IPS DF 6.9 (cell line): ENCODE measurements at places on chromosomes 1 and 21.

- H3K4me1 ChIP-seq = no peaks in the 10 kb centered on the region; the same call in 1 of the 2 replicates
- no peaks in the 10 kb centered on the region for H3K27me3 ChIP-seq
- no peak for DNase-seq
- H3K27ac ChIP-seq = no peak overlapping the region
- H3K4me3 ChIP-seq = no peak overlapping the region
- no peaks in the 10 kb centered on the region for H3K36me3 ChIP-seq
These were observed 53.5 kb upstream of the PRDM2 start for GRCh38 chr1:13646521-13646920.

- H3K36me3 ChIP-seq = no peaks in the 10 kb centered on the region
- no peak overlapping the region for H3K4me3 ChIP-seq
- DNase-seq = no peak
- H3K27me3 ChIP-seq = no peaks in the 10 kb centered on the region
- no peaks in the 10 kb centered on the region for H3K4me1 ChIP-seq
These were observed 462.3 kb downstream of the PTPRC start for GRCh38 chr1:199101139-199101538.

DNA sequence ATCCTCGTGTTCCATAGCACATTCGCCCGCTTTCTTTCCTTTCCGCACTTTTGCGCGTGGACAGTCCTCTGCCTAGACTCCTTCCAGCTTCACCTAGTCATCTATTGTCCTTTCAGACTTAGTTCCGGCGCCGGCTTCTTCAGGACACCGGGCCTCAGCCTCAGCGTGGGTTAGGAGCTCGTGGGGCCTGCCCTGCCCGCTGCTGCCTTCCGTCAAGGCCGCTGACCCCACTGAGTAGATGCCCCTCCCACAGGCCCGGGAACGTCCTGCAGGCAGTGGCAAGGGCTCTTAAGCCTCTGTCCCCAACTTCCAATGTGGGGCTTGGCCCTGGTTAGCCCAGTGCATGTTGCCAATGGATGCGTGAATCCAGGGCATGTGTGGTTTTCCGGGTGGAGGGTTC is 11.4 kb downstream of the DMRTB1 start:
- H3K27ac ChIP-seq = no peak overlapping the region
- no peak overlapping the region for H3K4me3 ChIP-seq
- H3K27me3 ChIP-seq = no peaks in the 10 kb centered on the region
- H3K36me3 ChIP-seq = no peaks in the 10 kb centered on the region

- DNase-seq = no peak
- peaks cover 5% of the 10 kb centered on the region; the same call in 1 of the 2 replicates for H3K4me1 ChIP-seq
- no peaks in the 10 kb centered on the region for H3K27me3 ChIP-seq
- H3K27ac ChIP-seq = no peak overlapping the region
- no peaks in the 10 kb centered on the region for H3K36me3 ChIP-seq
- H3K4me3 ChIP-seq = no peak overlapping the region
These were observed 420.3 kb upstream of the ADGRL2 start for GRCh38 chr1:81380436-81380835.

DNA sequence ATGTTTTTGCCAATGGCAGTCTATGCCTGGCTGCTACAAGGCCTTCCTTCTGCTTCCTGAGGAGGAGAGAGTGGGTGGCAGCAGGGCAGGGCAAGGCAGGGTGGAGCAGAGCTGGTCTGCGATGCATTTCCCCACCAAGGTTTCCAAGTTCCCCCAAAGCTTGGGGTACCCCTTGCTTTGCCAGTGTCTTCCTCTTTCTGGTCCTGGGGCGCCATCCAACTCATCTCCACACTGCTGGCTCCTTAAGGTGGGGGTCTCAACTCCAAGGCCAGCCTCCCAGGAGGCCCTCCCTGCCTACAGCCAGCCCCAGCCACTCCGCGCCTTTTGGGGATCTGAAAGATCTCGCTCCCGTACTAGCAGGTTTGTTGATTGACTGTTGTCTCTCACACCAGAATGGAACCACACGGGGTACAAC is 3.9 kb upstream of the SKI start:
- H3K27ac ChIP-seq = no peak overlapping the region
- no peaks in the 10 kb centered on the region for H3K36me3 ChIP-seq
- DNase-seq = no peak
- no peaks in the 10 kb centered on the region for H3K27me3 ChIP-seq

- no peaks in the 10 kb centered on the region for H3K4me1 ChIP-seq
- H3K27ac ChIP-seq = no peak overlapping the region
- H3K36me3 ChIP-seq = no peaks in the 10 kb centered on the region
These were observed 510.5 kb downstream of the PLPP3 start for GRCh38 chr1:56068908-56069307.

DNA sequence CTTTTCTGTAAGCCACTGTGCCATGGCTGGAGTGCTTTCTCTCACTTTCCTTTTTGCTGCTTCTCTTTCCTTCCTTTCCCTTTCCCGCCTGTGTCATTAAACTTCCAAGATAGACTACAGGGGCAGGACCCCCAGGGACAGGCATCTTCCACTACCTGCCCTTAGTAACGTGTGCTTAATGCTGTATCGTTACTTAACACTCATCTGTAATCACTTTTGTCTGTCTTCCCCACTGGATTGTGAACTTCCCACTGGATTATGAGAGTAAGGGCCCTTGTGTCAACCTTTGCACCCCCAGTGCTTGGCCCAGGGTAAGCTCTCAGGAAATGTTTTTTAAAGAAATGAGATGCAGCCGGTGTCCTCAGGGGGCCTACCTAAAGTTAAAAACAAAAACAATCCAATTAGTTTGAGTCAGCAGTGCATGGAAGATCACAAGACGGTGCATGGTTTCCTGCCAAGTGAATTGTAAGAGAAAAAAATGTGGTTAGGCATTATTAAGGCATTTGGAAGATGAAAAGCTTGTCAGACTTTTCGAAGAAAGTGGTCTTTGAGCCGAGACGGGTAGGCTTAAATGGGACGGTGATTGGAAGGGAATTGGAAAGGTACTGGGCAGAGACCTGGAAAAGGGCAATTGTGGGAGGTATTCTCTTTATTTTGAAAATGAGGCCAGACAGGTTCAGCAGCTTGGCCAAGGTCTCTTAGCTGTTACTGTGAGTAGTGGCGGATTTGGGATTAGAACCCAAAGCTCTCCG is 958 bp downstream of the LYPLAL1 start:
- H3K36me3 ChIP-seq = no peaks in the 10 kb centered on the region
- DNase-seq = no peak
- H3K4me3 ChIP-seq = peak overlapping the region; percentile 68; the same call in 1 of the 2 replicates
- H3K27ac ChIP-seq = no peak overlapping the region

DNA sequence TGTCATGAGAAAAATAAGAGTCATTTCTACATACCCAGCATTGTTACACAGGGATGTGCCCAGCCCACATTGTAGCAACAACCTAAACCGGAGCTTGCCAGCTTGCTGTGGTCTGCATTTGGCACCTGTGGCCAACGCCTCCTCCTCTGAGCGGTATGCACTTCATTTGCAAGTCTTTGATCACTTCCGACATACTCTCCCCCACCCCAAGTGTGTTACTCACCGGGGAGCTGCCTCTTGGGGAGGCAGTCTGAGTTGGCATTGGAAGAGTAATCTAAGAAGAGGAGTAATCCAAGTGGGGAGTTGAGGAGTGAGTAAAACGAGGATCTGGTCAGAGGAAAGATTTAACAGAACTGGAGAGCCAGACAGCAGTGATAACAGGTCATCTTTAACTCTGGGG is 3.8 kb downstream of the BCL9 start:
- H3K27ac ChIP-seq = no peak overlapping the region
- peaks cover 3% of the 10 kb centered on the region; the same call in 1 of the 2 replicates for H3K4me1 ChIP-seq
- H3K4me3 ChIP-seq = no peak overlapping the region
- H3K36me3 ChIP-seq = no peaks in the 10 kb centered on the region
- no peak for DNase-seq

GRCh38 chr1:42753070-42753469 is 13.0 kb upstream of the CLDN19 start:
- no peaks in the 10 kb centered on the region for H3K4me1 ChIP-seq
- no peak overlapping the region for H3K4me3 ChIP-seq
- no peak overlapping the region for H3K27ac ChIP-seq
- H3K27me3 ChIP-seq = no peaks in the 10 kb centered on the region

DNA sequence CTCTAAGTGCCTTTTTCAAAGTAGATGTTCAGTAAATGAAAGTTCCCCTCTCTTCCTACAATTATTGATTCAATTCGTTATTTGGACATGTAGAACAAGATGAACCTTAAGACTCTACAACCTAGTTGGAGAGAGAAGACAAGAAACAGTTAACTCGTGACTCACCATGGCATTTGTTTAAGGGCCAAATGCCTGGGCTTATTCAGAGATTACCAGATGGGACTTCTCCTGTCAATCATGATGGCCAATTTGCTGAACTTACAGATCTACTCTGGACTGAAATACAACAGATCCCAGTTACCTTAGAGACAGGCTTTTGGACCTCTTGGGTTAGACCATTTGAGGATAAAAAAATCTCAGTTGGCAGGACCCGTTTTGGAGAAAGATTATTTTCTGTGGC is 93.5 kb downstream of the C1orf94 start:
- no peak overlapping the region for H3K27ac ChIP-seq
- H3K4me1 ChIP-seq = no peaks in the 10 kb centered on the region
- no peak overlapping the region for H3K4me3 ChIP-seq
- DNase-seq = no peak
- no peaks in the 10 kb centered on the region for H3K36me3 ChIP-seq

DNA sequence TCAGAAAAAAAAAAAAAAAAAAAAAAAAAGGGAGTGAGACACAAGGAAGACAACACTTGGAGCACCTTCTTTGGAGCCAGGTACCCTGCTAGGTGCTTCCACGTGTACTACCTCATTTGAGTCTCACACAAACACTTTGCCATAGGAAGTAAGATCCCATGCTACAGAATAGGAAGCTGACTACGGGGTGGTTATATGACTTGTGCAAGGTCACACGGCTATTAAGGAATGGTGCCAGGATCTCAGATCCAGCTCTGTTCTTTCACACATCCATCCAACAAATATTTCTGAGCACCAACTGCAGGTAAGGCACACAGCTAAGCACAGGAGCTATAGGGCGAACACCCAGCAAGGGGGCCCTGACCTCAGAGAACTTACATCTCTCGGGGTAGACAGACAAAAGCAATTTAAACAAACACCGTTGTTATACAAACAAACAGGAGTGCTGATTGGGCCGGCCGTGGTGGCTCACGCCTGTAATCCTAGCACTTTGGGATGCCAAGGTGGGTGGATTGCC is 22.4 kb downstream of the PTAFR start:
- H3K4me1 ChIP-seq = no peaks in the 10 kb centered on the region
- H3K27ac ChIP-seq = no peak overlapping the region
- H3K27me3 ChIP-seq = no peaks in the 10 kb centered on the region
- no peaks in the 10 kb centered on the region for H3K36me3 ChIP-seq
- H3K4me3 ChIP-seq = no peak overlapping the region
- DNase-seq = no peak

DNA sequence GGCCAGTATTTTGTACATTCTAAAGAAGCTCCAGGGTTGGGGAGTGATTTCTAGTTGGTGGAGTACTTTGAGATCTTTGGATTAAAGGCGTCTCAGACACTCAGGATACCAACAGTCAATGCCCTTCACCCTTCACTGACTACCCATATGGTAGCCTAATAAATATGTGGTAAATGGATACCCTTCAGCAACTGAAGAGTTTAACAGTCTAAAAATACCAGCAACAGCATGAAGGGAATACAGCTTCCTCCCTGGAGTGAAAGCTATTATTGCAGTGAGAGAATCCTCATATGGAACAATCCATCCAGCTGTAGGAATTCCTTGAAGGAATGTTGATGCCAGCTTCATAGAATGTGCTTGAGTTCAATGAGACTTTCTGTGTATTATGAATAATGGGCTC is 26.8 kb downstream of the DNAJC11 start:
- peaks cover 10% of the 10 kb centered on the region; the same call in 1 of the 2 replicates for H3K36me3 ChIP-seq
- no peaks in the 10 kb centered on the region for H3K4me1 ChIP-seq
- H3K27ac ChIP-seq = no peak overlapping the region
- H3K4me3 ChIP-seq = no peak overlapping the region

DNA sequence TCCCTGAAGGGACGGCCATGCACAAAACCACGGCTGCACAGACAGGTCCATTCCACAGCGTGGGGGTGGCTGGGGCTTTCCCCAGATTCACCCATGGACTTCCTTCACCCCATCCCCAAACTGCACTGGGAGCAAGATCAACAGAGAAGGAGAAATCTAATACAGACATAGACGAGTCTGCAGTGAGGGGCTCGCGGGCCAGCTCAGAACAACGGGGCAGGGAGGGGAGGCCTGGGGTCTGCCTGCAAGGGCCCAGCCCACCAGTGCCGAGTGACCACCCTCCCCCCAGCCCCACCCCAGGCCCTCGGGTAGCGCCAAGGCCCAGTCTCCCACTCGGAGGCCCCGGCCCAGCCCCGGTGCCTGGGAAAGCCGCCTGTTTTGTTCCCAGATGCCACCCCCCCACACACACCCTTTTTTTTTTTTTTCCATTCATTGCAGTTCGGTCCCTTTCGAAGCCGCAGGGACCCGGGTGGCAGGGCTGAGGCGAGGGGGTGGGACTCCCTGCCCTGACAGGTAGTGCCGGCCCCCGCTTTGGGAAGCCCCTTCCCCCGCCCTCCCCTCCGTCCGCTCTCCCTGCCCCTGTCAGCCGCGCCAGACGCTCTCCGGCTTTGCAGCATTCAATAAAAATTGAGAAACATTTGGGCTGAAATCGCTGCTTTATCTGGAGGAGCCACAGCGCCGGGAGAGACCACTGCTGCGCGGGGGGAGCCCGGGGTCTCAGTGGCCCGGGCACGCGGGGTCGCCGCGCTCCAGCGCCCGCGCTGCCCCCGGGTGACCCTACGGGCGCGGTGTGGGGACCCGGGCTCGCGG is 543 bp upstream of the EPHB2 start:
- no peak for DNase-seq
- H3K4me1 ChIP-seq = 0 out of 2 replicates have a peak, but pooled peaks cover 2% of the 10 kb centered on the region
- no peaks in the 10 kb centered on the region for H3K36me3 ChIP-seq
- no peak overlapping the region for H3K27ac ChIP-seq
- peak overlapping the region; percentile 51; the same call in 1 of the 2 replicates for H3K4me3 ChIP-seq

DNA sequence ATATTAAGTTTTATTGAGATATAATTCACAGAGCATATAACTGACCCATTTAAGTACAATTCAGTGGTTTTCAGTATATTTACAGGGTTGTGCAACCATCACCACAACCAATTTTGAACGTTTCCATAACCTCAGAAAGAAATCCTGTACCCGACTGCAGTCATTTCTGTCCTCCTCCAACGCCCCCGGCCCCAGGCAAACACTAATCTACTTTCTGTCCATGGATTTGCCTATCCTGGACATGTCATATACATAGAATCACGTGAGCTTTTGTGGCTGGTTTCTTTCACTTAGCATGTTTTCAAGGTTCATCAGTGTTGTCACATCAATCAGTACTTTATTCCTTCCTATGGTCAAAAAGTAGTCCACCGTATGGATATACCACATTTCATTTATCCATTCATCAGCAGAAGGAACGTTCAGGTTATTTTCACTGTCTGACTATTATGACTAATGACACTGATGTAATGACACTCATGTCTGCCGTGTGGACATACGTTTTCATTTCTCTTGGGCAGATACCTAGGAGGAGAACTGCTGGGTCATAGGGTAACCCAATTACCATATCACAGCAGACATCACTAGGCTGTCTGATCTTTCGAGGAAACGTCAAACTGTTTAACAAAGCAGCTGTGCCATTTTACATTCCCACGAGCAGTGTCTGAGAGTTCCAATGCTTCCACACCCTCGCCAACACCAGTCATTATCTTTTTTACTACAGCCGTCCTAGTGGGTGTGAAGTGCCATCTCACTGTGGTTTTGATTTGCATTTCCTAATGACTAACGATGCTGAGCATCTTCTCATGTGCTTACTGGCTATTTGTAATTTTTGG is 30.8 kb downstream of the MRPL37 start:
- H3K27ac ChIP-seq = no peak overlapping the region
- H3K36me3 ChIP-seq = 0 out of 2 replicates have a peak, but pooled peaks cover 3% of the 10 kb centered on the region
- no peak for DNase-seq
- H3K4me1 ChIP-seq = peaks cover 1% of the 10 kb centered on the region
- H3K4me3 ChIP-seq = no peak overlapping the region

GRCh38 chr1:224894915-224895314 is 34.6 kb upstream of the DNAH14 start:
- no peak overlapping the region for H3K4me3 ChIP-seq
- H3K4me1 ChIP-seq = no peaks in the 10 kb centered on the region
- DNase-seq = peak; percentile 37
- H3K27me3 ChIP-seq = no peaks in the 10 kb centered on the region
- H3K27ac ChIP-seq = no peak overlapping the region
- no peaks in the 10 kb centered on the region for H3K36me3 ChIP-seq
